OCI-M1 (cell line): ENCODE measurements at places on chromosomes 1 and 21.

DNA sequence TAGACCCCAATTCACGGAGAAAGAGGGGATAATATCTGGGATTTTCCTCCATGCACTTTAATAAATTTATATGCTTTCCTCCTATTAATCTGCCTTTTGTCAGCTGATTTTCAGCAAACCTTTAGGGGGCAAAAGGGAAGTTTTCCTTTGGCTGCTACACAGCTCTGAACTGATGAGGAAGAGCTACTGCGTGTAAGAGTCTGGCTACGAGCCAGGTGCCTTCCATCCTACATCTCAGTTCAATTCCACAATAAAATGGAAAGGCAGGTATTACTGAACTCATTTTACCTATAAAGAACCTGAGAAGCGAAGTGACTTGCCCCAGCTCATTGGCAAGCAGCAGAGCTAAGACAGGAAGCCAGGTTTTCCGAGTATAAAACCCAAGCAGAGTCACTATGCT, 28.3 kb upstream of the ZNF326 start:
- no peak for DNase-seq

GRCh38 chr1:206472454-206472853, 2.2 kb downstream of the IKBKE start:
- DNase-seq = peak; percentile 76

DNA sequence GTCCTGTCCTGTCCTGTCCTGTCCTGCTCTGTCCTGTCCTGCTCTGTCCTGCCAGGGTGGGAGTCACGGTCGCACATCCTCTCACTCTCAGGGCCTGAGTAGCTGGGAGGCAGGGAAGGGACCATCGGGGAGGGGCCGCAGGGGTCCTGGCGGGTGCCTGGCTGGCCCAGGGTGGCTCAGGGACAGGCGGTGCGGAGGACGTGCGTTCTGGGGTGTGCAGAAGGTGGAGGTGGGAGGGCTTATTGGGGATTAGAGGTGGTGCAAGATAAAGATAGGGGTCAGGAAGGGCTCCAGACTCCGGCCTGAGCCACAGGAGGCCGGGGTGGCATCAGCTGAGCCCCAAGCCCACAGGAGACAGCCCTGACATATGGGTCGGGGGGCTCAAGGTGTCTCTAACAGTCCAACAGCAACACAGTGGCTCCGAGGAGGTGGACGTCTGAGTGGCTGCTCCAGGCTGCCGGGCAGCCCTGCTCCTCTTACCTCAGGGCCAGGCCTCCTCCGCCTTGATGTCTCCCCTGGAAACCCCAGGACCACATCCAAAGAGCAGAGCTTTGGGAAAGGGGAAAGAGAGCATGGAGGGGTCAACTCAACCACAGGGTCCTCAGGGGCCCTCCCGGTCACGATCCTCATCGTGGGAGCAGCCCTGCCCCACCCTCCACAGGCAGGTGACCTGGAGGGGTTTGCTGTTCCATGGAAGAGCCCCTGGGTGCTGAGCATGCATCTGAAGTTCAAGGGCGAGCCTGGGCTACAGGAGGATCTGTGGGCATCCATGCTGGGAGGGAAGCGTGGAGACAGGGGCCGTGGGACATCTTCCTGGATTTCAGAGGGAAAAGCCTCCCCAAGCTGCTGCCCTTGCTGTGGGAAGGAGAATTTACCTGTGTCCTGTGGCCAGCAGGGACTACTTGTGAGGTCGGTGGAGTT, 39.6 kb upstream of the ADARB1 start:
- DNase-seq = no peak

- DNase-seq = peak; percentile 66
Observed at GRCh38 chr1:48109390-48110013, 112.3 kb upstream of the TRABD2B start.

DNA sequence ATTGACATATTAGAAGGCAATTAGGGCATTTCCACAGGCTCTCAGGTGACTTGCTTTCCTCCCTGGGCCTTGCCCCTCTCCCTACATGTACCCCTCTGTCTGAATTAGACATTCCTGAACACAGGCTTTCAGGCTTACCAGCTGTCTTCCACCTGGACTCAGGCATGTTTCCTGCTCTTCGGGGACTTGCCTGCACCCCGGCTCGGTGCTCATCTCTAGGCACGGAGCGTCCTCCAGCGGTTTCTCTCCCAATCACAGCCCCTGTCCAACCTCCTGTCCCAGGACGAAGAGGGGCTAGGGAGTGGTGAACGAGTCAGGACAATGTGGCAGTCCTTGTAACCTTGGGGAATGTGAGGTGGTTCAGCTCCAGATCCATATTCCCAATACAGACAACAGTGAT, 4.2 kb downstream of the PROK1 start:
- peak; percentile 33 for DNase-seq

- no peak for DNase-seq
Observed at GRCh38 chr1:109832945-109833344, 69.2 kb upstream of the EPS8L3 start.
